ENCODE measurements at places on chromosomes 6 and 20. TPM values are rescaled to one million over a fixed set of nuclear protein-coding genes. Genes with fewer than 3 reads are reported as not detected.

The BPIFB2 gene
- not detected for total RNA-seq

The KCNK17 gene
- not detected for total RNA-seq

The NMBR gene
- total RNA-seq: not detected

The ARID1B gene
- 111 TPM for total RNA-seq

The DNMT3B gene
- 0.30 TPM for total RNA-seq

The TTLL9 gene
- not detected for total RNA-seq

The SLC22A3 gene
- total RNA-seq: not detected

The C4B gene
- 3.2 TPM for total RNA-seq

The TGIF2 gene
- 50.4 TPM for total RNA-seq

The TFEB gene
- total RNA-seq: 12.7 TPM

The EFCAB8 gene
- total RNA-seq: 0.92 TPM

The LY6G6D gene
- total RNA-seq: not detected

The SLC4A11 gene
- 0.78 TPM for total RNA-seq

The SLC22A16 gene
- total RNA-seq: not detected

The PPARD gene
- 20.0 TPM for total RNA-seq

The TULP1 gene
- not detected for total RNA-seq

The THBD gene
- 0.16 TPM for total RNA-seq

The TRPC4AP gene
- 63.3 TPM for total RNA-seq

The INSM1 gene
- not detected for total RNA-seq

The SCUBE3 gene
- not detected for total RNA-seq

The GRM1 gene
- not detected for total RNA-seq

The MCCD1 gene
- not detected for total RNA-seq

The OPRL1 gene
- total RNA-seq: 0.35 TPM

The CCDC170 gene
- total RNA-seq: not detected

The PKIG gene
- total RNA-seq: 4.7 TPM

The SLC17A1 gene
- total RNA-seq: not detected

The PTCRA gene
- not detected for total RNA-seq

The AKAP12 gene
- 0.03 TPM for total RNA-seq

The SGK2 gene
- total RNA-seq: 0.76 TPM

The MROH8 gene
- 1.1 TPM for total RNA-seq

The PSORS1C2 gene
- total RNA-seq: not detected

The PEX3 gene
- total RNA-seq: 10.5 TPM

The KIAA1755 gene
- total RNA-seq: not detected

The STMND1 gene
- total RNA-seq: not detected

The CRISP2 gene
- not detected for total RNA-seq

The NKX2-2 gene
- not detected for total RNA-seq

The TASP1 gene
- 11.5 TPM for total RNA-seq

The GRIK2 gene
- total RNA-seq: not detected

The CYP24A1 gene
- not detected for total RNA-seq

The CRISP3 gene
- not detected for total RNA-seq

The ZFP57 gene
- not detected for total RNA-seq

The ANKRD66 gene
- total RNA-seq: not detected

The MAPK13 gene
- 45.1 TPM for total RNA-seq

The GGTLC1 gene
- not detected for total RNA-seq

The SLC22A2 gene
- not detected for total RNA-seq

The PSORS1C1 gene
- not detected for total RNA-seq

All from CD8-positive, alpha-beta T cell (primary cell).